ENCODE measurements at places on chromosomes 12 and 14.
A peak's percentile ranks its signal among the peaks of the same experiment; 100 is the strongest.

- DNase-seq, result peak; percentile 65
Observed at GRCh38 chr14:69818758-69819191, 21.7 kb upstream of the SLC10A1 start.

DNA sequence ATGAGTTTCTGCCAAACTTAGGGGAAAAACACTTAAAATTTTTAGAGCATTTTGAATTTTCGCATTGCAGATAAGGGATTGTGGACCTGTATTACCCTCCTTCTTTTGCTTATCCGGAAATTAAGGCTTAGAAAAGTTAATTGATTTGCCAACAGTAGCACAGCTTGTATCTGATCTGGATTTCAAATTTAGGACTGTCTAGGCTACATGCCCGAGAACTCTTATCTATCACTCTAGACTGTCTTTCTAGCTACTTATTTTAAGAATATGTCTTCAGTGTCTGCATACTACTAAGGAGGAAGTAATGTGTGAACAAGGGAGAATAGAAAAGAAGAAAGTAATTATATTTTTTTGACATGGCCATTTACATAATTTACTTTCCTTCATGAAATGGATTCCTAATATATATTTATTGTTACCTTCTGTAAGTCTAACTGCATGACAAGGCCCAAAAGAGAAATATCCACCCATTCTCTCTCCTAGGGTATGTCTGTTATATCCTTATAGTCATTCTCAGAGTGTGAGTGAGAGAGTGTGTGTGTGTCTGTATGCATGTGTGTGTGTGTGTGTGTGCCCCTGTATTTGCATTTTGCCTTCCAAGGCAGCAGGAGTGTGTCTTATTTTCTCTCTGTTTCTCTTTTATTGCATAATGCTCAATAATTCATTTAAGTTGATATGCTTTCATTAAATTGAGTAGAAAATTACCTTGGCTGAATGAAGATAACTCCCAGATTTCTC is 132.1 kb downstream of the SLC5A8 start:
- DNase-seq, result no peak

GRCh38 chr12:120234643-120235368 is 30.7 kb downstream of the PXN start:
- no peak for DNase-seq

DNA sequence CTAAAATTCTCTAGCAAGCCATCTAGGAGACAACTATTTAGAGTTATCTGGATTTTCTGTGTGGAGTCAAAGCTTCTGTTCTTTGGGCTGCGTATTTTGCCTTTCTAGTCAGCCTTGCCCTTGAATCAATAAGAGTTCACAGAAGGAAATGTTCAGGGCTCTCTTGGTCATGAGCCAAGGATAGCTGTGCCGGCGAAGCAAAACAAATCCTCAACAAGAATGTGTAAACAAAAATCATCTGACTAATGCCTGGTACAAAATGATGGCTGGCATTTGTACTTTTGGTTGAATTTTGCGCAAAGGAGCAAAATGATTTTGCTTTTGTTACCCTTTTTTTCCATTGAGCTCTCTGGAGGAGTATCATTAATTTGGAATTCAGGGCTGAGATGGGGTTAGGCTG is 171.1 kb downstream of the DACT1 start:
- no peak for DNase-seq

- DNase-seq, result peak; percentile 22
Observed at GRCh38 chr12:76152181-76152807, 67.8 kb upstream of the NAP1L1 start.

GRCh38 chr14:52015411-52016030 is 26.2 kb downstream of the RTRAF start:
- peak; percentile 31 for DNase-seq

Measured in activated CD4-positive, alpha-beta T cell treated with anti-CD3 and anti-CD28 coated beads for 36 hours (primary cell).